ENCODE measurements at places on chromosomes 1 and 21. TPM values are rescaled to one million over a fixed set of nuclear protein-coding genes. Genes with fewer than 3 reads are reported as not detected.

Gene TNFRSF4
- total RNA-seq = 1.5 TPM

Gene MAEL
- 2.8 TPM for total RNA-seq

Gene FCRLB
- total RNA-seq = 0.88 TPM

Gene PGM1
- 58.3 TPM for total RNA-seq

Gene BOLA1
- total RNA-seq = 10.7 TPM

Gene KCNJ9
- total RNA-seq = 2.3 TPM

Gene CLCA1
- 0.06 TPM for total RNA-seq

Gene KIF21B
- 37.8 TPM for total RNA-seq

Gene HAX1
- 64.3 TPM for total RNA-seq

Gene OR2AK2
- 0.44 TPM for total RNA-seq

Gene TMEM52
- 2.2 TPM for total RNA-seq

Gene KRTAP12-2
- total RNA-seq = not detected

Gene DYNLT4
- total RNA-seq = not detected

GRCh38 chr1:225114354-225114990, 185.0 kb downstream of the DNAH14 start:
- no peak for DNase-seq

GRCh38 chr1:187588917-187589316, 760.2 kb downstream of the PLA2G4A start:
- no peak for DNase-seq

GRCh38 chr1:1168451-1169411, 4.9 kb upstream of the TTLL10 start:
- no peak for DNase-seq

- DNase-seq = no peak
These were observed 22.2 kb downstream of the DYNLT5 start for GRCh38 chr1:66774438-66774837.

DNA sequence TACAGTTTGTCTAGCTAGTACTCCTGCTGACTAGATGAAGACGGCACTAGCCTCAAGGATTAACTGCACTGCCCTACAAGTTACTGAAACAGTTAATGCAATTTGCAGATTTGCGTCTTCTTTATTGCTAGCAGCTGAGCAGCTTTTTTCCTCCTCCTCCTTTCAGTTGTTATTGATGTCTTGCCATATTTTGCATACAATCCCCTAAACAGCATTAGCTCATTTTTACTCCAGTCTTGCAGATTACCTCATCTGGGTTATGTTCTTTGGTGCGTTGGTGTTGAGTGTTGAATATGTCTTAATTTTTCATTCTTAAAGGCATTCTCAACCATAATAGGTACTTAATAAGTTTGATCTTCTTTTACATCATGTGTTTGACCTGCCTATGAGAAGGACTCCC, 363.4 kb upstream of the LYPLAL1 start:
- DNase-seq = no peak

DNA sequence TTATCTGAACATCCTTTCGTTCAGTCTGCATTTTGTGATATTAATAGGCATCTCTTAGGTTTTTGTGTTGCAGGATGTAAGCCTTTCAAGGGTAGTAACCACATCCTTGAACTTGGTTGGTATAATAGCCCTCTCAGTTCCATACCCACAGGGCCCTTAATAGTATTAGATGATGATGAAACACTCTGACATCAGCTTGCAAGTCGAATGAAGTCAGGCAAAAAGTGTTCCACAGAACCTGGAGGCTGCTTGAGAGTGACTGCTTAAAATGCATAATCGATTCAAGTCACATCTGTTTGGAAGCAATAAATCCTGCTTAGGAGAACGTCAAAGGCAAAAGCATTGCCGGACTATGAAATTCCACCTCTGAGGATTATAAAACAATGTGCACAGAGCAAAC, 415.6 kb upstream of the KAZN start:
- DNase-seq = no peak

DNA sequence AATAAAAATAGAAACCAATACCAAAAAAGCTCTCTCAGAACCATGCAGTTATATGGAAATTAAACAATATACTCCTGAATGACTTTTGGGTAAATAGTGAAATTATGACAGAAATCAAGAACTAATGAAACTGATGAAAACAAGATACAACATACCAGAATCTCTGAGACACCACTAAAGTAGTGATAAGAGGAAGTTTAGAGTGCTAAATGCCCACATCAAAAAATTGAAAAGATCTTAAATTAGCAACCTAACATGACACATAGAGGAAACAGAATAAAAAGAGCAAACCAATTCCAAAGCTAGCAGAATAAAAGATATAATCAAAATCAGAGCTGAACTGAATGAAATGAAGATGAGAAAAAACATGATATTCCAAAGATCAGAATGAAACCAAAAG, 430.9 kb downstream of the LTN1 start:
- DNase-seq = no peak

DNA sequence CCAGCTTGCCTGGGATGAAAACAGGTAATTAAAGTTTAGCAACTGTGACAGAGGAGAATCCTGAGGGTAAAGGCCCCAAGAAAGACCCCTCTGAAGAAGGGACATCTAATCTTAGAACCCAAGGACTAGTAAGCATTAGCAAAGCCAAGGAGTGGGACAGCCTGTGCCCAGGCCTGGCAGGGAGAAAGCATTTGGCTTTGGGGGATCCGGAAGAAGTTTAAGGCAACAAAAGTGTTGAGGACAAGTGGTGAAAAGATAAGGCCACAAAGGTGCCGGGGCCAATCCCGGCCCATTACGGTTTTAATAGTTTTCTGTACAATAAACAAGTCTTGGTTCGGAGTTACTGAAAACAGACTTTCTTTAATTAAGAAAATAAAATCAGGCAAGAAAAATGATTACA, 275.5 kb downstream of the TM2D1 start:
- no peak for DNase-seq

- no peak for DNase-seq
These were observed 21.6 kb downstream of the RAVER2 start for GRCh38 chr1:64766429-64766828.

- peak; percentile 57 for DNase-seq
These were observed 40.2 kb downstream of the PLXNA2 start for GRCh38 chr1:208203848-208204609.

GRCh38 chr21:43585924-43586413, 73.3 kb downstream of the HSF2BP start:
- DNase-seq = no peak

GRCh38 chr1:26478159-26478558, 5.9 kb downstream of the HMGN2 start:
- no peak for DNase-seq

- peak; percentile 73 for DNase-seq
These were observed 80.6 kb upstream of the RAVER2 start for GRCh38 chr1:64664299-64664698.

- no peak for DNase-seq
These were observed 13.3 kb downstream of the FBXO42 start for GRCh38 chr1:16338961-16339360.

- DNase-seq = no peak
These were observed 98.4 kb downstream of the MAGI3 start for GRCh38 chr1:113488576-113489177.

- no peak for DNase-seq
These were observed 16.6 kb upstream of the LGALS8 start for GRCh38 chr1:236507022-236507700.

DNA sequence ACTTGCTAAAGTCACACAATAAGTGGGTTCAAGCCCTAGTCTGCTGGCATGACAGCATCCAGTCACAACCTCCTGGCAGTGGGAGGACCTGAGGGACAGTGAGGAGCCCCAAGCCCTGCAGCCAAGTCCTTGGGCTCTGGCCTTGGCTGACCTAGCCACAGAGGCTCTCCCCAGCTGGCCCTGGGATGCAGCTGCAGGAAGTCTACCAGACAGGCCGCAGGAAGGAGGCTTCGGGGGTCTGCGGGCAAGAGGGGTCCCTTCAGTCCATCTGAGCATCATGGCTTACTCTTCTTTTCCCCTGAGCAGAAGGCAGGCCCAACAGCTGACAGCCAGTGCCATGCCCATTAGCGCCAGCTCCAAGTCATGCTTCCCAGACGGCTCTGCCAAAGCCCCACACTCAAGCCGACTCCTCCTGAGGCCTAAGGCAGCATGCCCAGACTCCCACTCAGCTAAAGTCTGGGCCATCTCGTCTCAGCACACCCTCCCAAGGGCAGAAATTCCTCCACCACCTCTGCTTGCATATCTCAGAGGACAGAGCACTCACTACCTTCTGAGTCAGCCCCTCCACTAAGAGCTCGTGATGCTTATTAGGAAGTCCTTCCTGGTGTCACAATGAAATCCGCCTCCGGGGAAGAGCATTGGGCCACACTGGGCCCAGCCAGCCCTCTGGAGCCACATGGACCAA, 20.1 kb downstream of the SLC1A7 start:
- DNase-seq = no peak

DNA sequence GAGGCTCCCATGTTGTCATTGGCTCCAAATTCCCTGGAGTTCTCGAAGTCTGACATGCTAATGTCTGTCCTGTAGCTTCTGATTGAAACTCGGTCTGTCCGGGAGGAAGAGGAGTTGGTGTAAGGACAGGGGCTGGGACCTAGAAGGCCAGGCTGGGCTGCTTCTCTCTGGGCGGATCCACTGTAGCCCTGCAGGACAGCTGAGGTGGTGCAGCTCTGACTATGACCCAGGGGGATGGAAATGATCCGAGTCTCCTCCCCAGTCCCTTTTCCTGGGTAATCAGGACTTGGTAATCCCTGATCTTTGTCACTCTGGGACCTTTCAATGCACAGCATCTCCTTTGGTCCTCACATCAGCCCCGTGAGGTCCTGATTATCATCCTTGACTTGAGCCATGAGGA, 10.0 kb upstream of the FCMR start:
- no peak for DNase-seq

DNA sequence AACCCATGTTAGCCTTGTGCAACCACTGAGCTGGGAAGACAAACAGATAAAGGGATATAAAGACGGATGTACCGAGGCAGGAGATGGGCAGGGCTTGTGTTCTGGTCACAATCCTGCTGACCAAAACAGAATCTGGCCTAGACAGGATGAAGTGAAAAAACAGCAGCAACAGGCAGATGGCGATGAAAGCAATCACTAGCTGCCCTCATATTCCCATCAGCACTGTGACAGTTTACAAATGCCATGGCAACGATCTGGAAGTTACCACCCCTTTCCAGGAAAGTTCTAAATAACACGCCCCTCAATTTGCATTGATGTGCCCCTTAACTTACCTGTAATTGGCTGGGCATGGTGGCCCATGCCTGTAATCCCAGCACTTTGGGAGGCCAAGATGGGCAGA, 40.6 kb upstream of the CD46 start:
- DNase-seq = no peak

GRCh38 chr1:162690672-162691434, 58.6 kb downstream of the DDR2 start:
- no peak for DNase-seq

DNA sequence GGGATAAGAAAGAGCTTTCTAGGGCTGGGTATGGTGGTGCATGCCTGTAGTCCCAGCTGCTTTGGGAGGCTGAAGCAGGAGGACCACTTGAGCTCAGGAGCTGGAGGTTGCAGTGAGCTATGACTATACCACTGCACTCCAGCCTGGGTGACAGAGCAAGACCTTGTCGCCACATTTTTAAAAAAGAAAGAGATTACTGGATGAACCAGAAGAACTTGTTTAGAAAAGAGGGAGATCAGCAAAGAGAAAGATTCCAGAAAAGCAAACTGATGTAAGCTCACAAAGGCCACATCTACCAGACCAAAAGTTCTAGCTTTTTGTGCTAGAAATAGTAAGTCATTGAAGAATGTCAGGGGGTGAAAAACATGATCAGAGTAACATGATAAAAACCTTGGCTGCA, 117.6 kb downstream of the KIAA0319L start:
- no peak for DNase-seq

DNA sequence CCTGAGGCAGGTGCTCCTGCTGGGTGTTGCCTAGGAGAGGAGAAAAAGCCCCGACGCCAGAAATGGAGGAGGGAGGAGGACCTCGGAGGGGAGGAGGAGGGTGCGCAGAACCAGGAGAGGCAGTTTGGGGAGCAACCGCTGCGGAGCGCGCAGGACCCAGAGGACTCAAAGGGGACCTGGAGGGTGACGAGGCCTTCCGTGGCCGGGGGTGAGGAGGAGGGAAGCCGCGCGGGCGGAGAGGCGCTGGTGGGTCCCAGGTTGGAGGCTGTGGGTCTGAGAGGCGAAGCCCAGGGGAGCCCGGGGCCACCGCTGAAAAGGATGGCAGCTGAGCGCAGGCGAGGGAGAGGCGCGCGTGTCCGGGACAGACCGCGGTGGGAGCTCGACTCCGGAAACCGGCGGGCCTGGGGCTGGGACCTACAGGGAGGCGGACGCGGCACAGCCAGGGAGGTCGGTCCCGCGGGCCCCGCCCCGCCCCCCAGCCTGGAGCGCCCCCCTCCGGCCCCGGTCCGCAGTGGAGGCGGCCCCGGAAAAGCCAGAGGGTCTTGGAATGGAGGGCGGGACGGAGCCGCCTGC, 15.1 kb downstream of the RNF223 start:
- no peak for DNase-seq

- no peak for DNase-seq
These were observed 918.1 kb upstream of the TMPRSS15 start for GRCh38 chr21:19321688-19322087.

GRCh38 chr1:44047131-44047530, 15.9 kb upstream of the SLC6A9 start:
- no peak for DNase-seq

GRCh38 chr21:24649691-24650090, 957.6 kb downstream of the MRPL39 start:
- DNase-seq = no peak

- no peak for DNase-seq
These were observed 6.2 kb upstream of the MARK1 start for GRCh38 chr1:220521778-220522177.

GRCh38 chr1:159214149-159214760, 9.6 kb downstream of the ACKR1 start:
- DNase-seq = no peak

DNA sequence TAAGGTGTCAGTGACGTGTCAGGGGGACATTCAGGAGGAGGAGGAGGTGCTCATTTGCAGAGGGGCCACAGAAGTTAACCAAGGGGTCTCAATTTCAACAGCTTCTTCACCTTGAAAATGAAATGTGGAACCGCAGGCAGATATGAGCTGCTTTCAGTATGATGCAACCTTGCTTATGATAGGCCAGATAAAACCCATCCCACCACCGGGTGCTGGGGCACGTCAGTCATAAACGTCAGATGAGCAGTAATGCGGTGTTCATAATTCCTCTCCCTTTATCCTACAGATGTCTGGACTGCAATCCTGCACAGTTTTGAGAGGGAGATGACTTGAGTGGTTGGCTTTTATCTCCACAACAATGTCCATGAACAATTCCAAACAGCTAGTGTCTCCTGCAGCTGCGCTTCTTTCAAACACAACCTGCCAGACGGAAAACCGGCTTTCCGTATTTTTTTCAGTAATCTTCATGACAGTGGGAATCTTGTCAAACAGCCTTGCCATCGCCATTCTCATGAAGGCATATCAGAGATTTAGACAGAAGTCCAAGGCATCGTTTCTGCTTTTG, 1.7 kb downstream of the PTGFR start:
- DNase-seq = no peak

- DNase-seq = no peak
These were observed 7.6 kb upstream of the SHISA4 start for GRCh38 chr1:201880928-201881571.

- no peak for DNase-seq
These were observed 12.5 kb upstream of the PEF1 start for GRCh38 chr1:31657020-31657804.

GRCh38 chr1:244209955-244210354, 158.9 kb downstream of the ZBTB18 start:
- DNase-seq = no peak
